ENCODE measurements at places on chromosomes 2 and 18. TPM values are rescaled to one million over a fixed set of nuclear protein-coding genes. Genes with fewer than 3 reads are reported as not detected.

Gene BOLL
- not detected for total RNA-seq

Gene ANTXR1
- total RNA-seq = 4.1 TPM

Gene MROH2A
- 7.6 TPM for total RNA-seq

Gene MC2R
- total RNA-seq = 0.04 TPM

Gene ARHGAP28
- 0.58 TPM for total RNA-seq

Gene EMILIN1
- total RNA-seq = 21.4 TPM

Gene VWC2L
- total RNA-seq = not detected

DNA sequence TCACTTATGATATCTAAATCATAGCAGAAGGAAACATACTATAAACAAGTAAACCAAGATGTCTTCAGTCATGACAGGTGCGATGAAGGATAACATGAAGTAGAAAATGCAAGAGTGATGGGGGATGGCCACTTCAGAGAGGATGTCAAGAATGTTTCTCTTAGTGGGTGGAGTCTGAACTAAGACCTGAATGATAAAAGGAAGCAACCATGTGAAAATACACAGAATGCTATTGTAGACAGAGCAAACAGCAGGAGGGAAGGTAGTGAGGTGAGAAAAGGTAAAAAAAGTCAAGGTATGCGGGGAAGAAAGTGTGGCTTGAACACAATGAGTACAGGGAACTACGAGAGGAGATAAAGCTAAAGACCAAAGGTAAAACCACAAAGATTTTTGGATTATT, 341.6 kb downstream of the FBXO15 start:
- DNase-seq = no peak

- no peak for DNase-seq
Measured at GRCh38 chr18:63480915-63481314, 4.2 kb downstream of the SERPINB5 start.

GRCh38 chr18:58535340-58536201, 93.3 kb downstream of the ALPK2 start:
- DNase-seq = no peak

DNA sequence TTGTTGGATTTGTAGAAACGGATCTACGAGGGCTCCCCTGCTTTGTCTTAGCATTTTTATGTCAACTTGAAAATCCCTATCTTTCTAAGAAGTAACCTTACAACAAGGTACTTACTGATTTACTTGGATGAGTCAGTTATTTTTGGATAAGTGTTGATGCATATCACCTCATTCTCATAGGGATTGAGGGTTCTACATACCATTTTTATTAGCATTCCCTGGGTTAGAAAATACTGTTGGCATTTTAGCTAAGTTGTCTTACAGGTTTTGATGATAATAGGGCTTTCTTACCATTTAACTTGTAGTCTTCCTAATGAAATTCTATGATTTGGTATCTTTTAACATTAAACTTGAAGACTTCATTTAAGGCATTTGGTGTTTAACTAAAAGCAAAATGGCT, 125.2 kb downstream of the UBE2E3 start:
- no peak for DNase-seq
